ENCODE measurements at places on chromosomes 6 and 20.

DNA sequence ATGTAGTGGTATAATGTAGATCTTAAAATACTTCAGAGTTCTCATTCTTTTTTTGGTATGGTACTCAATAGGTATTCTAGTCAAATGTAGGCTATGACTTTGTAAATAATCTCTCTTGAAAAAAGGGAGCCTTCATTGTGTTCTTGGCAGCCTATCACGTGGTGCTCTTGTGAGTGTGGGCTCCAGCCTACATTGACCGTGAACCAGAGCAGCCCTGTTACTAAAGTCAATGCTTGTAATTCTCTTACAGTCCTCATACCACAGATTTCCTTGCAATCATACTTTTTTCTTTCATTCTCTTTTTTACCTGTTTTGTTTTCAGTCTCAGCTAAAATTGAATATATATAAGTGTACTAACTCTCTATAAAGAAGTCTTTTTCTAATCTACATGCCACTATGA lies 31.1 kb downstream of the ARID1B start:
- no peak for DNase-seq

DNA sequence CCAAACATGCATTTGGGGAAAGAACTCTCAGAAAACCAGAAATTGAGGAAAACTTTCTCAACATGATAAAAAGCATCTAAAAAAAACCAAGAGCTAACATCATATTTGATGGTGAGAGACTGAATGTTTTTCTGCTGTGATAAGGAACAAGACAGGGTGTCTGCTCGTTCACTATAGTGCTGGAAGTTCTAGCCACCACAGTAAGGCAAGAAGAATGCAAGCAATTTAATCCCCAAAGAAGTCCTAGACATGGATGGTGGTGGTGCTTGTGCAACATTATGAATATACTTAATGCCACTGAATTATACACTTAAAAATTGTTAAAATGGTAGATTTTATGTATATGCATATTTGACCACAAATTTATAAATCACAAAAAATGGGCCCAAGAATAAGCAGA lies 53.4 kb downstream of the LYRM2 start:
- no peak for DNase-seq

DNA sequence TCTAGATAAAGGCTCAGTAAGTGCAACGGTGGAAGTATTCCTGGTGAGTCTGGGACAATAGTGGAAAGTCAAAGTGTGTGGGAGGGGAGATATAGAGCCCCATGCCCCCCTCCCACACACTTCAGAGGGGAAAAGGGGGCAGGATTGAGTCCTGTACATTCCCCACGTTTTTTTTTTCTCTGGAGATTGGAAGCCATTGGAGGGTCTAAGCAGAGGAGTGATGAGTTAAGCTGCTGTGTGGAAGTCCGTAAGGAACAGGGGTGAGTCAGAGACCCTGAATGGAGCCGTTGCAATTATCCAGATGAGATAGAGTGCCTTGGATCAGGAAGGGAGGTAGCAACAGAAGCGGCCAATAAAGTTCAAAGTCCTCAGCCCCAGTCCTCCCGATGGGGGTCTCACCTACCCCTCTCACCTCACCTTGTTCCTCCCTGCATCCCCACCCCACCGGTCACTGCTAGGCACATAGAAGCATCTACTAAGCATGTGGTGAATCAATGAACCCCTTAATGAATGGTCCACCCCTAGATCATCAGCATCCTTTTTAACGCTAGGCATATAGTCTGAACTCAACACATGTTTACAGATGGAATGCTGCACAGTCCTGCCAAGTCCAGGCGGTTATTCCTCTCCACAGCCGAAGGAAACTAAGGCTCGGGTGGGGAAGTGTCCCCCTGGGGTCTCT lies 662 bp upstream of the SLC9A8 start:
- no peak for DNase-seq

DNA sequence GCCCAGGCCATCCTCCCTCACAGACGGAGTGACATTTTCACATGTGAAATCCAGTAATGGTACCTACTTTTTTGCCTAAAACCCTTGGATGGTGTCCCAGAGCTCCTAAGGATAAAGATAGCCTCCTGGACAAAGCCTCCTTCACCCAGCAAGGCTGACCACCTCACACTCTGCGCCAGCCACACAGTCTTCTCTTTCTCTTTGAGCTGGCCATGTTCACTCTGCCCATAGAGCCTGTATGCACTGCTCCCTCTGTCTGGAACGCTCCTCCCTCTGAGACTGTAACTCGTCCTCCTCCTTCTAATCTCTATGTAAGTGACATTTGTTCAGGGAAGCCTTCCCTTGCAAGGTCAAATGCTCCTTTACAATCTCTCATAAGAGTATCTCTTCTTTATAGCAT lies 14.6 kb downstream of the TMEM151B start:
- no peak for DNase-seq

GRCh38 chr20:24991897-24992486 lies 559 bp downstream of the APMAP start:
- DNase-seq: no peak

DNA sequence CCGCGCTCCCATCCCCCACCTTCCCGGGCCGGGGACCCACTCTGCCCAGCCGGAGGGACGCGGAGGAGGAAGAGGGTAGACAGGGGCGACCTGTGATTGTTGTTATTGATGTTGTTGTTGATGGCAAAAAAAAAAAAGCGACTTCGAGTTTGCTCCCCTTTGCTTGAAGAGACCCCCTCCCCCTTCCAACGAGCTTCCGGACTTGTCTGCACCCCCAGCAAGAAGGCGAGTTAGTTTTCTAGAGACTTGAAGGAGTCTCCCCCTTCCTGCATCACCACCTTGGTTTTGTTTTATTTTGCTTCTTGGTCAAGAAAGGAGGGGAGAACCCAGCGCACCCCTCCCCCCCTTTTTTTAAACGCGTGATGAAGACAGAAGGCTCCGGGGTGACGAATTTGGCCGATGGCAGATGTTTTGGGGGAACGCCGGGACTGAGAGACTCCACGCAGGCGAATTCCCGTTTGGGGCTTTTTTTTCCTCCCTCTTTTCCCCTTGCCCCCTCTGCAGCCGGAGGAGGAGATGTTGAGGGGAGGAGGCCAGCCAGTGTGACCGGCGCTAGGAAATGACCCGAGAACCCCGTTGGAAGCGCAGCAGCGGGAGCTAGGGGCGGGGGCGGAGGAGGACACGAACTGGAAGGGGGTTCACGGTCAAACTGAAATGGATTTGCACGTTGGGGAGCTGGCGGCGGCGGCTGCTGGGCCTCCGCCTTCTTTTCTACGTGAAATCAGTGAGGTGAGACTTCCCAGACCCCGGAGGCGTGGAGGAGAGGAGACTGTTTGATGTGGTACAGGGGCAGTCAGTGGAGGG lies 2.8 kb downstream of the SOX4 start:
- no peak for DNase-seq

- DNase-seq: no peak
Measured at GRCh38 chr20:60494476-60494875, 536.3 kb downstream of the CDH26 start.

GRCh38 chr20:37797669-37798175 lies 103.9 kb downstream of the CTNNBL1 start:
- DNase-seq: no peak

- no peak for DNase-seq
Measured at GRCh38 chr6:163354761-163355425, 59.6 kb upstream of the QKI start.

DNA sequence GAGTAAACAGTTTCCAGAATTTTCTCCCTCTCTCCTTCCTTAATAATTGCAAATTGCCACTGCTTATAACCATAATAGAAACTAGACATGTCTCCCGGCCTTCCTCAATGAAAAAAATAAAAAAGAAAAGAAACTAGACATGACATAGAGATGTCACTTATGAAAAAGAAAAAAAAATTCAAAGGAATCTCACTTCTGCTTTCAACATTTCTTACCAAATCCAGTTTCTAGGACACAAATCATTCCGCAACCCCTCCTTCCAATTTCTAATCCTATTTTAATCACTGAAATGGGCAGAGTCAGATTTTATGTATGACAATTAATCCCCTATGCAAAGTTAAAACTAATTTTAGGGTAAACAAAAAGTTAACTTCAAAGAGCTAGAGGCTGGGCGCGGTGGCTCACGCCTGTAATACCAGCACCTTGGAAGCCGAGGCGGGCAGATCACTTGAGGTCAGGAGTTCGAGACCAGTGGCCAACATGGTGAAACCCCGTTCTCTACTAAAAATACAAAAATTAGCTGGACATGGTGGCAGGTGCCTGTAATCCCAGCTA lies 40.1 kb upstream of the EEF1A1 start:
- no peak for DNase-seq

DNA sequence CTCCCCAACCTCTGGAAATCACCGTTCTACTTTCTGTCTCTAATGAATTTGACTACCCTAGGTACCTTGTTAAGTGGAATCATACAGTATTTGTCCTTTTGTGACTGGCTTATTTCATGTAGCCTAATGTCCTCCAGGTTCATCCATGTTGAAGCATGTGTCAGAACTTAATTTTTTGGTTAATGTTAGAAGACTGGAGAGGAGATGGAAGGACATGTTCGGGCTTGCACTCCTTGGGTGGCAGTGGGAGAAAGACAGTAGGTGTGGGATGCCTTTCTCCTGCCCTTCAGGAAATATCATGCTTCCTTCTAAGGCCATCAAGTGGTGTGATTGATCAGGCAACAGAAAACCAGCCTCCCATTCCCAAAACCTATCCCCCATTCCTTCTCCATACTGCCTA lies 61.1 kb upstream of the RNF144B start:
- no peak for DNase-seq

DNA sequence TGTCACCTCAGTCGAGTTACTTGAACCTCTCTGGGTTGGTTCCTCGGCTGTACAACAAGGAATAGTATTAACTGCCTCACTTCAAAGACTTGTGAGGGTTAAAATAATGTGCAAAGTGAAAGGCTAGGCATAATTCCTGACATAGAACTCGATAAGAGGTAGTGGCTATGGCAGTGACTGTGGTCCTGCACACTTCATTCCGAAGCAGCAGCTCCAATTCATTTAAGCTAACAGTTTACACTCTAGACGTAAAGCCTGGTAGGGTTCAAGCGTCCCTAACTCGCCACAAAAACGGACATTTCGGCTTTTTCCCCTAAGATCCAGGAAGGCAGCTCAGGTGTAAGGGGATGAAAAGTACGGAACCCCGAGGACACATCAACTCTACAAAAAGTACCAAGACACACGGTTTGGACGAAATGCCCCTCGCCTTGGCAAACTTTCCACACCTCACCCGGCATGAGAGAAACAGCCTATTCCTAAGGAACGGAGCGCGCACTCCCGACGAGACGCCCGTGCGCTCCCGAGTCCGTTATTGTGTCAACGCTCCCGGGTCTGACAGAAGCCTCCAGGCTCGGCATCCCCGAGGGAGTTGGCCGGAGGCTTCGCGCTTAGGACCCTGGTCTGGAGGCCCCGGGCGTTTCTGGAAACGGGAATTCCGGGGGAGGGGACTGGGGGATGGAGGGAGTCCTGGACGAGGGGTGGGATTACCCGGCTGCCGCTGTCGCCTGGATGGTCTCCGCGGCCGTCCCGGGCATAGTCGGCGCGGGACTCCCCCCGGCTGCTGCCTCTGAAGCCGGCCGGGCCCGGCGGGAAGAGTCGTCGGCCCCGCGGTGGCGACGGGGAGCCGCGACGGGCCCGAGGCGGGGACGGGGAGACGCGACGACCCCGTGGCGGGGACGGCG lies 937 bp downstream of the ZNF318 start:
- DNase-seq: no peak

- no peak for DNase-seq
Measured at GRCh38 chr20:618980-619379, 8.9 kb upstream of the TCF15 start.

DNA sequence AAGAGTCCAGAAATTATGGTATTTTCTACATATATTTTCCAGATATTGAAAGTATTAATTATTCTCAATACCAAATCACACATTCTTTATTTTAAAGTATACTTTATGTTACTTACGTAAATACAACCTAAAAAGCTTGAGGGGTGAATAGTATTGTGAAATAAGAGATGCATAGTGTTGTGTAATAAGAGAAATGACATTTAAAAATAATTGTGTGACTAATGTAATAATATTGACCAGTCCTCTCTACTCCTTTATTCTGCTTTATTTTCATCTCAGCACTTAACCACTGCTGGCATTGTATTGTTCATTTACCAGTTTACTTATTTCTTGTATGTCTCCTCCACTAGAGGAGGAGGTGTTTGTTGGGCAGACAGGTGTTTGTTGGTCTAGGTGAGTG lies 135.6 kb downstream of the EYA4 start:
- DNase-seq: no peak

DNA sequence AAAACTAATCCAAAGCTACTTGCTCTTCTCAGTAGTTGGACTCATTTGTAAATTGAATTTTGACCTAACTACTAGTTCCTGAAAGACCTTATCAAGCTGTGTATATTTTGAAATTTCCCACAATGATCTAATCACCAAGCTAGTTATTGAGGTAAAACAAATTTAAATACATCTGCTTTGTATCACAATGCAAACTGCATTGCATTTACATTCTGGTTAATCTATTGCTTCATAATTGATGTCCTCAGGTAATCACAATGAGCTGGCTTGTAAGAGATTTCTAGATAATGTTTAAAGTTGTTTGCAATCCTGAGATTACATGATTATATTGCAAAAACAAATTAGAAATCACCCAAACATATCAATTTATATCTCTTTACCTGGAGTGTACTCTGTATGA lies 848.8 kb downstream of the HACE1 start:
- DNase-seq: no peak

GRCh38 chr6:88843040-88843439 lies 120.4 kb downstream of the RNGTT start:
- DNase-seq: no peak

- no peak for DNase-seq
Measured at GRCh38 chr6:169487579-169488436, 214.0 kb downstream of the WDR27 start.

DNA sequence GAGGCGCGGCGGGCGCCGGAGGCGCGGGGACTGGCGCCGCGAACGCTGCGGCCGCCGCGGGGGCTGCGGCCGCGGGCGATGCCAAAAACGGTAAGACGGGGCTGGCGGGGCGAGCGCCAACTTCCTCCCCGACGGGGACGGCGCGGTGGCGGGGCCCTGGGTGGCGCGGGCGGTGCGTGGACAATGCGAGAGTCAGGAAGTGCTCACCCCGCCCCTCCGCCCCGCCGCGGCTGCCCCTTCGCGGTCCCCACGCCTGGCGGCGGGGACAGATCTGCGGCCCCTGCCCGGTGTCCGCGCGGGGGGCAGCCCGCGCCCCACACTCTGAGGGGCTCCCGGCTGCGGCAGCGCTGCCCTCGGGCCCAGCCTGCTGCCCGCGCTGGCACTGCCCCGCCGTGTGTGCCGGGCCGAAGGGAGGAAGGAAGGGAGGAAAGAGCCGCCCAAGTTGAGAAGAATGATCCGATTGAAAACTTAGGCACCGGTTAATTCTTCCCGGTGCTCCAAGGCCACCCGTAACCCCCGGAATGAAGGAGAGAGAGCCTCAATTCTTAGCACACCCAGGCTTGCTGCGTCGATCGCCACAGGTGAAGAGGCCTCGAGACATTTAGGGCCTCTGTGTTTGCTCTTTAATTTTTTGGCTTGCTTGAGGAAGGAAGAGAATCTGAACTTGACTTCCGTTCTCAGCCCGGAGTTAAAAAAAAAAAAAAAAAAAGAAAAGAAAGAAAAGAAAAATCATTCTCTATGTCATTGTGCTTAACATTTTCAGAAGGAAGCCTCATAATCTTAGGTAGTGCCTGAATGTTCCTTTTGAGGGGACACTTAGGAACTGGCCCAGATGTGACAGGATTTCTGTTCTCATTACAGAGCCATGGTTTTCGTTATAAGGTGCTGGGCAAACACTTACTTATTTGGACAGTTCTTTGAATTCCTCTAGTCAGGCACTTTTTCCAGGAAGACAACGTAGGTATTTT lies 982 bp downstream of the HECA start:
- DNase-seq: peak; percentile 27
